NCI-H187 (cell line): ENCODE measurements at places on chromosomes 12 and 14.

DNA sequence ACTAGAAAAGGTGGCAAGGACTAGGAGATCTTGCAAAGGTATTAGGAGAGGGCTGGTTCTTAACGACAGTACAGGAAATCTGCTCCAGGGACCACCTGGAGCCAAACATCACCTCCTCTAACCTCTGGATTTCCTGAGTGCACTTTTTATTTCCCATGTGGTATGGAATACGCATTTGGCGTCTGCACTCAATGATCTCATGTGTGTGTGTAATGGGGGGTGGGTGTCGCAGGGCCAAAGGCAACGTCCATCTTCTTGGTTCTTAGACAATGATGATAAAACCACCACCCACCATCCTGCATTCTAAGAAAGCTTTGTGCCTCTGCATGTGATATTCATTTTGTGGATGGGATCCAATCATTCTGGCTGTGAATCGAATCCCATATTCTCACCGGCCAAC, 68.8 kb downstream of the CLMN start:
- no peak for DNase-seq

DNA sequence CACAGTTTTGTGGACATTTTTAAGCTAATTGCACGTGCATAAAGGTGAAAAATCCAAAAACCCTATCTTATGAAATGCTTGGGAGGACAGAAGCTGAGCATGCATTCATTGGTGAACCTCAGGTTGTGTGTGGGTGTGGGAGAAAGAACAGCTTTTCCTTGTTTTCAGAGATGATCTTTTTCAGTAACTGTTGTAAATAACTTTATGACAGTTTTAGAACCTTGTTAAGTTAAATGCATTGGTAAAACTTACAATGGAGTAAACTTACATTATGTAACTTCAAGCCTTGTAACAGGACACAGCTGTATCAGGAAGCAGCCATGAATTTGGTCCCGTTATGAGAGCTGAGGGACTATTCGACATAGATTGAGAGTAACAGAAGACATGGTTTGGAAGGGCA, 587.4 kb downstream of the GALC start:
- no peak for DNase-seq

DNA sequence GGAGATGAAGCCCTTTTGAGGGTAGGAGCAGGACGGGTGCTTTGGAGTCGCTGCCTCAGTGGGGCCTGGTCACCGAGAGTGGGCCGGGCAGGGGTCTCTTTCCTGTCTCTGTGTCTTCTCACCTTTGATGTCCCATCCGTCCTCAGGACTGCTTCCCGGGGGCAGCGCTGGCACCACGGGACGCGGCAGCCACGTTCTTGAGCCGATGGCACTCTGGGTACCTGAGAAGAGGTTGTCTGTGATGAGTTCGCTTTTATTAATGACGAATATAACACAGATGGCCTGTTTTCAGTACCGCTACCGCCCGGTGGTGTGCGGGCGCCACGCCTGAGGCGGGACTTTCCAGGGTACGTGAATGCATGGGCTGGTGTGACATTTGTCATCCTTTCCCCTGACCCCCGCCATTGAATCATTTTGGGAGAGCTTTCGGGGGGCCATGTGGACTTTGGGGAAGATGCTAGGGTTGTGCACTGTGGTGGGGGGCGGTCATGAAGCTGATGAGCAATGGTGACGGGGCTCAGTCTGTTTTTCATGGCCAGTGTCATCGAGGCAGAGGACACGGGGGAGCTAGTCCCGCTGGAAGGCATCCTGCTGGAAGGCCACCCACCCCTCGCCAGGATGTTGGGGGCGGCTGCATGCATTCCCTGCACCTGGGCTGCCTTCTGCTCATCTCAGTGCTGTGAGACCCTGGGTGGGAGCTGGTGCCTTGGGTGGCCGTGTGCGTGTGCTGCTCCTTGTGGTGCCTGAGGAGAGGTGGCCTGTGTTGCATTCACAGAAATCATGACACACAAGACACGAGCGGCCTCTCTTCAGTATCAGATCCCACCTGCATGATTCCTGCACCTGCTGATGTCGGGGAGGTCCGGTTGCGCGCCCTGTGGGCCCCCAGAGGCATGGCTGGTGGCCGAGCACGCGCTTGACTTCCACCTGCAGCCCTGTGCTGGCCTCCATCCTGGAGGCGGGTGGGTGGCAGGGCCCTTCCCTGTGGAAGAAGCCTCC, 162.5 kb upstream of the RTL1 start:
- no peak for DNase-seq

DNA sequence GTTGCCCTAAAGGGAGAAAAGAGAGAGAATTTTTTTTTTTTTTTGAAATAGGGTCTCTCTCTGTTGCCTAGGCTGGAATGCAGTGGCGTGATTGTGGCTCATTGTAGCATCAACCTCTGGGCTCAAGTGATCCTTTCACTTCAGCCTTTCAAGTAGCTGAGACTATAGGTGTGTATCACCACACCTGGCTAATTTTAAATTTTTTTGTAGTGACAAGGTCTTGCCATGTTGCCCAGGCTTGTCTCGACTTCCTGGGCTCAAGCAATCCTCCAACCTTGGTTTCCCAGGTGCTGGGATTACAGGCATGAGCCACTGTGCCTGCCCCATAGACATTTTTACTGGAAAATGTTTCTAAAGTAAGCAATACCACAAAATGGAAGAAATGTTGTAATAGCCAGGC, 36.8 kb downstream of the YARS2 start:
- DNase-seq = no peak

DNA sequence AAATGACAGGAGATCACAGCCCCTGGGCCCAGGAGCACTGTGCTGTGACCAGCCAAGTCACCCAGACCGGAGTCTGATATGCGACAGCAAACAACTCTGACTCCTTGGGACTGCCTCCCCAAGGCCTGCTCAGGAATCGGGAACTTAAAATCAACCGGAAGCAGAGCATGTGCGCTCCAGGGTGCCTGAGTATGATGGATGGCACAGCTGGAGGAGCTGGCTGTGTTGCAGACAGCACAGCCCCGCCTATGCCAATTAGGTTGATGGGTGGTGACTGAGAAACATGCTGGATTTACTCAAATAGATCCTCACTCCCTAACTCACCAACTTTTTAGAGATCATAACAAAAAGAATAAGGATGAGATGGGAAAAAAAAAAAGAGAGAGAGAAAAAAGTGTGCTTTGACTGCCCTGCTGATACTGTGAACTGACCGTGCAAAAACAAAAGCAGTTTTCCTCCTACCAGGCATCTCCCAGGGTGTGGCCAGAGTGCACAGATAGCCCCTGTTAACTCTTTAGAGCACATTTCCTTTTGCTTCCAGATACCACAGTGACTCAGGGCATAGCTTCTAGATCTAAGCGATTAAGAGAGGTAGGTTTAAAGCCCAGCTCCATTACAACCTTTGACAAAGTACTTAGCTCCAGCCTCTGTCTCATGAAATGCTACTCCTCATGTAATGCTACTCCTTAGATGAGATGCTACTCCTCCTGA, 27.4 kb upstream of the STON2 start:
- peak; percentile 28 for DNase-seq

GRCh38 chr12:125149160-125150108, 84.2 kb downstream of the AACS start:
- DNase-seq = no peak

- no peak for DNase-seq
These were observed 12.8 kb upstream of the WSB2 start for GRCh38 chr12:118073768-118074167.

GRCh38 chr14:61388173-61388975, 67.0 kb downstream of the PRKCH start:
- no peak for DNase-seq

DNA sequence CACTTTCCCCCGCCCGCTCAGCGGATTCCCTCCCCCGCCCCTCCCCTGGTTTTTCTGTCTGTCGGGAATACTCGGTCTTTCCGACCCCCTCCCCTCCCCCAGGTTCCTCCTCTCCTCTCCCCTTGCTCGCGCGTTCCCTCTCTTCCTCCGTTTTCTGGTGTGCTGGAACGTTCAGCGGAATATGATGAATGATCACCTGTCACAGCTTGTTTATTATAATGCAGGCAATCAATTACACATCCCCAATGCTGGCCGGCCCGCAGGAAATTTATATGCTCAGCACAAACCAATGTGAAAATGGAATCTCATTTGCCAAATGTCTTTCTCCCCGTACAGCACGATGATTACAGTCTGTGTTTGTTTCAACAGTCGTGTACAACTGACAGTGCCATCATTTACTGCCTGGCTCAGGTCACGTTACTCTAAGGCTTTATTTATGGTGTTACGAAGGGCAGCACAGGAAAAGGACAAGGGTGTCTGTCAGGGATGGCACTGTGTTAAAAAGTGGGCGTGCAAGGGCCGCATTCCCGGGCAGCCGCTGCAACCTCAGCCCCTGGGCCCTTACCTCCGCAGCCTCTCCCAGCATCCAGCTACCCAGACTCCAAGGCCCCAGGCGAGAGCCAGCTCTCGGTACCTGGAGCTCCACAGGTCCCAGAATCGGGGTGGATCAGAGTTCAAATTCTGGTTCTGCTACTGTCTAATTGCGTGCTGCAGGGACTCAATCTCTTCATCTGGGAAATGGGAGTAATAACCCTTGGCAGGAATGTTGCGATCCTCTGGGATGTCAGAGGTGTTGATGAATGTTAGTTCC, 24.7 kb upstream of the MAP1LC3B2 start:
- no peak for DNase-seq

- no peak for DNase-seq
These were observed 17.9 kb downstream of the GPHB5 start for GRCh38 chr14:63300854-63301253.

GRCh38 chr14:103121846-103122584, 1.2 kb upstream of the TNFAIP2 start:
- DNase-seq = peak; percentile 77

DNA sequence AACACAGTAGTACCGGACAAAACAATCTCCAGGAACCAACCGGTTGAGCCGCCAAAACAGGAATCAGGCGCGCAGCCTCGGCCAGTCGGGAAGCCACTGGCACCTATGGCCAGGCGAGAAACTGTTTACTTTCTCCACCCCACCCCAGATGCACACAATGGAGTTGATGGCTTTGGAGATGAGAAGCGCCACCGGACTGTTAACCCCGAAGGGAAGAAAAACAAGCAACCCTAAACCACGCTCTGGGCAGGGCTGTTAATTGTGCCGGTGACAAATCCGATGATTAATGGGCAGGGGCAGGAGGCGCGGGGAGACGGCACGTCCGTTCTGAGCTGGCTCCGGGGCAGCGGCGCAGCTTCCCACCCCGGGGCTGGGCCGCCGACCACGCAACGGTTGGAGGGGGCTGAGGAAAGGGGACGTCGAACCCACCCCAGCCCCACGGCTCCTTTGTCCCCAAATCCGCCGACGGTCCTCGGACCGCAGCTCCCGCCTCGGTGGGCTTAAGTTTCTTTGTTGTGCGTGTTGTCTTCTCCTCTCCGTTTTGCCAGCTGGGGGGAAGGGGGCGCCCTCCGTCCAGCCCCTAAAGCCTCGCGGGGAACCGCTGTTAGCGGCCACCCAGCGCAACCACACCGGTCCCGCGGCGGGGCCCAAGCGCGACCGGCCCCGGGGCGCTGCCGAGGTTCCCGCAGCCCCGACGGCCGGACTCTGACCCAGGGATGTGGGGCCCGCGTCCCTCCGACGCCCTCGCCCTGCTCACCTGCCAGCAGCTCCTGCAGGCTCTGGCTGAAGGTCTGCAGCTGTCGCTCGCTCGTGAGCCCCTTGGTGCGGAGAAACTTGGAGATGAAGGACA, 790 bp downstream of the BTG1 start:
- peak; percentile 74 for DNase-seq

DNA sequence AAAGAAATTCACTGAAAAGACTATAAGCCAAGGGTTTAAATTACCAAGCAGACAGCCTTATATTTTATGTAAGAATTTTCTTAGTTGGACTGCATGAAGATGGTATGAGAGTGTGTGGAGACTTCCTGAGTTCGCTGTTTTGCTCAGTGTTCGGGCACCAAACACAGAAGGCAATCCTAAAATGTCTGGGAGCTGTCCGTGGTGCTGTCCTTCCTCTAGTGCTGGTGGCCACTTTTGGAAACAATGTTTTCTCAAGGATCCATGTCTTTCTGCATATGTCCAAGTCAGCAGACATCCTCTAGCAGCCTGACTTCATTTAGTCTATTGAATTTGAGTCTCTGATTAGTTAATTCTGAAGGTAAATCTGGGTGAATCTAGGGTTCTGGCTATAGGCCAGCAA, 135.8 kb downstream of the SLC8A3 start:
- no peak for DNase-seq

GRCh38 chr12:3613641-3614395, 122.8 kb downstream of the PRMT8 start:
- no peak for DNase-seq

GRCh38 chr12:7905071-7905470, 30.9 kb downstream of the SLC2A3 start:
- DNase-seq = no peak

- no peak for DNase-seq
These were observed 597 bp downstream of the SOAT2 start for GRCh38 chr12:53103860-53104305.

GRCh38 chr14:70011098-70011497, 131.9 kb downstream of the SMOC1 start:
- peak; percentile 51 for DNase-seq

DNA sequence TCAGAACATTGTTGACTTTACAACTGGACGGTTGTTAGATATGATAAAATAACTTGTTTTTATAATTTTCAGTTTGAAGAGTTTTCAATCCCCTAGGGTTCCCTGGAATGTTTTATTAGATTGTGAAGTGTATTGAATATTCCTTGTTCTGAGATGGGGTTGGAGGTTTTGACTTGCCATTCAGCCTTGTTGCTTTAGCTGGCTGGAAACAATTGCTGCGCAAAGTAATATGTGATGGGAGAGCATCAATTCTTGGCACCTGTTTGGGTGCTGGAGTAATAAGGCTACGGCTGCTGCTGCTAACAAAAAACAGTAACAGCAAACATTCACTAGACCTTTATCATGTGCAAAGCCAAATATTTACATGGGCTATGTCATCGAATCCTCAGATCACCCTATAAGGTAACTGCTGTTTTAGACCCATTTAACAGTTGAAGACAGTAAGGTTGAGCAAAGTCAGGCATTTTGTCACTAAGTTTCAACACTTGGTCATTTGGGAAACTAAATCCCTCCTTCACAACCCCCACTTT, 241.0 kb upstream of the TBX3 start:
- DNase-seq = no peak

DNA sequence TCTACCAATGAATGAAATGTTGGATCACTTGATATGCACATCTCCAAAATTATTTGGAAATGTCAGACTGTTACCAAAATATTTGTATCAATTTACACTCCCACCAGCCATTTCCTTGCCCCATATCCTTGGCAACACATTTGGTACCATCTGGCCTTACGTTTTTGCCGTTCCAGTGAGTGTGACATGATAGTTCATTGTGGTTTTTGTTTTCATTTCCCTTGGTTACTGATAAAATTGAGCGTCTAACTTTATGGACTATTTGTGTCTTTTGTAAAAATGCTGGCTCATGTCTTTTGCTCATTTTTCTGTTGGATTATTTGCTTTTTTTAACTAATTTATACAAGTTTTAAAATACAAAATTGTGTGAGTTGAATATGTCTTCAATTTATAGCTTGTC, 11.0 kb downstream of the KLHDC1 start:
- DNase-seq = no peak

DNA sequence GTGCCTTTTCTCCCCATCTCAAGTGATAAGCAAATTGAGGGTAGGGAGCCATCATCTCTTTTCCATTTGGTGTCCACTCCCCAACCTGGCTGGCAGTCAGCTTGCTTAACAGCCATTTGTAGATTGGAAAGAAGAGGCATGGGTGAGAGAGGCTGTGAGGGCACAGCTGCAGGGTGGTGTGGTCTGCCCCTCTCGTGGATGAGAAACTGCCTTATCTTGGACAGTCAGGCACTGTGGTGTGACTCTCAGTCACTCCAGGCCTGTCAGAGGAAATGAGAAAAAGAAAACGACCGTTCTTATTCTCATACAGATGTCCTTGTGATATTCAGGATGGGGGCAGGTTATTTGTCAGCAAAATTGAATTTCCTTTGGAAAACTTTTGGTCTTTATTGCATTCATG, 65.1 kb upstream of the SRSF5 start:
- no peak for DNase-seq
